ENCODE measurements at places on chromosomes 6 and 20. TPM values are rescaled to one million over a fixed set of nuclear protein-coding genes. Genes with fewer than 3 reads are reported as not detected.

GRCh38 chr20:31840906-31841816 is 4.2 kb downstream of the FOXS1 start:
- DNase-seq = peak; percentile 55

DNA sequence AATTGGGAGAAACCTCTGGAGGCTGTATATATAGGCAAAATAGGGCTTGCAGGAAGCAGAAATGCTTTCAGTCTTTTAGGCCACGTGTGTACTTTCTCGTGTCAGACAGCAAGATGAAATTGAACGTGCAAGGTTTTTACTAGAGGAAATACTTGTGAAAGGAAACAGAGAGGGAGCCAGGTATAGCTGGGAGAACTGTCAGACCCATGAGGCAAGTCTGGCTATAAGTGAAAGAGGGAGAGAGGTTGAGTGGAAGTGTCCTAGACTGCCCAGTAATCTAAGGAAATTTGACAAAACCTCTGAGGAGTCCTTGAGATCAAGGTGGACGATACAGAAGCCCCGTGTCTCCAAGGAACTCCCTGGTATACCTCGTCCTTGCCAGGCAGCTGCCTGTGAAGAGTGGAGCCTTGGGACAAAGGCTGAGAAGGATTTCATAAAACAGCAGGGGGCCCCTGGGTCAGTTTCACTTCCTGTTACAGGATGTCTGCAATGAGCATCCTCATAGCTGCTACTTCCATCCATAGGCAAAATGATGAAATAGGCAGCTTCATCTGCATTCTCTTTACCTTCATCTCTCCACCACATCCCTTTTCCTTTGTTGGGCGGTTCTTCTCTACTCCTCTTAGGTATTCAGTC is 114.4 kb upstream of the MAP3K7 start:
- DNase-seq = peak; percentile 23

SLC22A7 gene
- total RNA-seq = not detected

TINAG gene
- not detected for total RNA-seq

CENPW gene
- 80.8 TPM for total RNA-seq

DNA sequence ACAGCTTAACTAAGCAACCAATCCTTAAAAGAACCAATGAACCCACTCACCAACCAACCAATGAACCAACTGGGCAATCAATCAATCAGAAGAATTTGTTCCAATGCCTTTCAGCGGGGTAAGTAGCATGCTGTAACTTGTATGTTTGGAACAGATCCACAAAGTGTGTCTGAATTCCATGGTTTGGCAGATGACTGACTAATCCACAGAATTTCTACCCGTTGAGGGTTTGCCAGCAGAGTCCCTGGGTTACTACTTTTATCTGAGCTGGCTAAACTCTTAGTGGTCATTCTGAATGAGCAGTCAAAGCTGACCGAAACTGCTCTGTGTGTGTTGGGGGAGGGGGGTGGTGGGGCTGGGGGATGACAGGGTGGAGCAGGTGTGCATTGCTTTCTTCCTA is 125.0 kb upstream of the JAG1 start:
- no peak for DNase-seq

DNA sequence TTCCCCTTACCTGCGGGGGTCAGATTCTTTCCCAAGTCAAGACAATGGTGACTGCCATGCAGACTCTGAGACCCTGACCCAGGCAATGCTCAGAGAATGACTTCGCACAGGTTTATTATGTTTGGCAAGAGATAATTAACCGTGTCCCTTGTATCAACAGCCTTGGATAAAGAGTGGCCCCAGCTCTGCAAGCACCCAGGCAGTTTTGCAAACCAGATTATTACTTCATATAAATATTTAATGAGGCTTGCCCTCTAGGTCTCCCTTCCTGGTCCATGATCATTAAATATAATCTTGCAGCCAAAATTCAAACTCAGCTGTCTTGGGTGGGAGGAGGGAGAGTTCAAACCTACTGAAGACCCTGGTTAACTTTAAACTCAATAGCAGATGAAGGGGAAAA is 156.5 kb downstream of the ANKRD60 start:
- no peak for DNase-seq

GRCh38 chr6:112259337-112259675 is 4.9 kb upstream of the LAMA4 start:
- DNase-seq = no peak

GRCh38 chr20:62282103-62282502 is 20.7 kb upstream of the ADRM1 start:
- no peak for DNase-seq

DNMT3B gene
- total RNA-seq = 3.7 TPM

DNA sequence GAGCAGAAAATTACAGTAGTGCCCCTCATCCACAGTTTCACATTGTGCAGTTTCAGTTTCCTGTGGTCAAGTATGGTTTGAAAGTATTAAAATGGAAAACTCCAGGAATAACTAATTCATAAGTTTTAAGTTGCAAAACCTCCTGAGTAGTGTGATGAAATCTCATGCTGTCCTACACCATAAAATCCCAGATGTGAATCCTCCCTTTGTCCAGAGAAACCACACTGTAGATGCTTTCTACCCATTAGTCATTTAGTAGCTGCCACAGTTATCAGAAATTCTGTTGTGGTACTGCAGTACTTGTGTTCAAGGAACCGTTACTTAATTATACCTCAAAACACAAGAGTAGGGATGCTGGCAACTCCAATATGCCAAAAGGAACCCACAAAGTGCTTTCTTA is 74.7 kb downstream of the PTCHD4 start:
- no peak for DNase-seq

- peak; percentile 29 for DNase-seq
Measured at GRCh38 chr6:16713597-16713996, 47.7 kb downstream of the ATXN1 start.

DNA sequence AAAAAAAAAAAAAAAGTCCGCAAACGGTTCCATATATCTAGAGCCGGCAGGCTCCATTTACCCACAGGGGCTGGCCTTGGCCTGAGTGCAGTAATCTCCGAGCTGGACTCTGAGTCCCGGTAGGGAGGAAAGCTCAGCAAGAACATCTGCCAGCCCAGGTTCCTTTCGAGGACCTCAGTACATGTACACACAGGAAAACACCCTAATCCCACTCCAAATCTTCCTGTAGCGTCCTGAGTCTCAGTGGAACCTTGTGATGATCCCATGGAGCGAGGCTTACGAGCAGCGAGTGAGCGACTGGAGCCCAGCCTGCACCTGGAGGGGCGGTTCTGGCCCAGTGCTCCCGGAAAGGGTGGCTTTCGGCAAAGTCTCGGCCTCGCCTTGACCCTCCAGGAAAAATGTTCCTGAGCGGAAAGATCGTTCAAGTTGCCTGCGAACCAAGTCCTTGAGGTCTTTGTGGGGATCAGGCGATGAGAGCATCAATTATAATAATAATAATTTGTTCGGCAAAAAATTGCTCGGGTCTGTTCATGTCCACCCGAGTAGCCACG is 32.1 kb downstream of the PRSS16 start:
- peak; percentile 33 for DNase-seq

SLC13A3 gene
- 0.11 TPM for total RNA-seq

TULP1 gene
- total RNA-seq = not detected

- peak; percentile 68 for DNase-seq
Measured at GRCh38 chr6:156977527-156978291, 200.5 kb downstream of the ARID1B start.

- DNase-seq = no peak
Measured at GRCh38 chr6:167751579-167752115, 75.1 kb upstream of the AFDN start.

- DNase-seq = no peak
Measured at GRCh38 chr6:17225767-17226630, 55.2 kb upstream of the RBM24 start.

- DNase-seq = no peak
Measured at GRCh38 chr6:22519237-22519636, 50.1 kb upstream of the HDGFL1 start.

BCL2L1 gene
- total RNA-seq = 49.1 TPM

DNA sequence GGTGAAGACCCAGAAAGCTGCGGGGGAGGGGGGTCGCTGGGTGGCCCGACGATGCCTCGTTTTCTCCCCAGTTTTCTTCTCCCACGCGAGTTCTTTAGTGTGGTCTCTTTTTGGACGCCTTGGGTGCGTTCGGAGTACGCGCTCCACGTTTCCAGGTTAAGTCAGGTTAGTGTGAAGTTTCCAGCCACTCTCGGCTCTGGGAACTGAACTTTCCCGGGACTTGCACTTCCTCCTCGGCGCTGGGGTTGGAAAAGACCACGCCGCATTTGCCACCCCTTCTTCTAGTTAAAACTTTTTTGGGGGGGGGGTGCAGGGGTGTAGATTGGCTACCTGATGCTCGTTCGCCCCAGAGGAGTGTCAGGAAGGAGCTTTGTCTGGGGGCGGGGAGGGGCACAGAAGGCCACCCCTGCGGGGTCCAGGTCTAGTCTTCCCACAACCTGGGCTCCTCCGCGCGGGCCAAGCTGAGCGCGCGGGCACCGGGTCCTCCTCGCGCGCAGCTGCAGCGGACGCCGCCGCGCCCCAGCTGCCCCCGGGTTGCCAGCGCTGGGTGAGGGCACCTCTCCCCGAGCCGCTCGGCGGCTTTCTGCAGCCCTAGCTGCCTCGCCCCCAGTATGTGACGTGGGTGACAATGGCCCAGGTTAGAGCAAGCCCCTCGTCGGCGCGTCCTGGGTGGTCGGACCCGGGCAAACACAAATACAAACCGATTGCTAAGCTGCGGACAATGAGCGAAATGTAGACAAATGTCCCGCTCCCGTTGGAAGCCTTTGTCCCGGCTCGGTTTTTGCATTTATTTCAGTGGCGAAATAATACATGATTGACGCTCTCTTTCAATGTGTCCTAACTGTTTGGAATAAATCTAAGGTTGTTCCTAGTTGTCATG is 1.7 kb upstream of the NKX2-2 start:
- peak; percentile 37 for DNase-seq

DNA sequence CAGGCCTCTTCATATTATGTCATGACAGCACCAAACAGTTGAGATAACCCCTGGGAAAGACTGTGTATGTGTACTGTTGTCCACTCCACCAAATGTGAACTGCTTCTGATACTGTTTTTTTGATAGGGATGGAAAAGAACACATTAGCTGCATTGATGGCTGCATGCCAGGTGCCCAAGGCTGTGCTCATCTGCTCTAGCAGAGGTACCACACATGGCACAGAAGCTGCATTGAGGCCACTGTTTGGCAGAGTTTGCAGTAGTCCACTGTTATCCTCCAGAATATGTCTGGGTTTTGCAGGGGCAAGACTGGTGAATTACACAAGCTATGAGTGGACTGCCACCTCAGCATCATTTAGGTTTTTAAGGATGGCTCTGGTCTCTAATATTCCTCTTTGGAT is 28.2 kb upstream of the ELMO2 start:
- no peak for DNase-seq

CLPSL1 gene
- total RNA-seq = not detected

DNA sequence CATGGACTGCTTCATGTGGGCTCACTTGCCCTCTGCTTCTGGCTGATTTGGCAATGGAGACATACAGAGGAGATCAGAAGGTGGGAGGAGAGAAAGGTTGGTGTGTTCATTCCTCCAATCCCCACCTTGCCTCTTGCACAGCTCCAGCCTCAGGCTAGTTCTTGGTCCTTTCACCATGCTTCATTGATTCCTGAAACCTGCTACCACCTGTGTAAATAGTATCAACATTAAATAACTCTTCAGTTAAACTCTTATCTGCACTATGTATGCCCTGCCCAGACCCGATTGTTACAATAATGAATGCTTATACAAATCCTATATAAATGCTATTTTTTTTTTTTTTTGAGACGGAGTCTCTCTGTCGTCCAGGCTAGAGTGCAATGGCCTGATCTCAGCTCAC is 174.5 kb downstream of the CD83 start:
- no peak for DNase-seq

TMEM244 gene
- total RNA-seq = 2.7 TPM

ID1 gene
- 411 TPM for total RNA-seq

DNA sequence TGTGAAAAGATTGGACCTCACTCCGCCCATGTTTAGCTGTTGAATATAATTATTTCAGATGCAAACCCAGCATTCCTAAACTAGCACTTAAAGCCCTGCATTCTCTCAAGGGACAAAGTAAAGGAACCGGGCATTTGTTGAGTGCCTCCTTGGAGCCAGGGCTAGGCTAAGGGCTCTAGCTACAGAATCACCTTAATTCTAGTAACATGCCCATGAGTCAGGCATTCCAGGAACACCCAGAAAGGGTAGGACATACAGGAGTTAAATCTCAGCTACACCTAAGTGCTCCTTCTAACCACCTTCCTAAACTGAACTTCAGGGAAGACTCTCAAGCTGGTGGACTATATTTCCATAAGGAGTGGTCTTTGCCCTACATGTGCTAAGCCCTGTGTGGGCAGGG is 89.4 kb downstream of the SLC24A3 start:
- no peak for DNase-seq

- DNase-seq = no peak
Measured at GRCh38 chr6:11253594-11253993, 21.1 kb upstream of the NEDD9 start.

ME1 gene
- 19.9 TPM for total RNA-seq

- DNase-seq = no peak
Measured at GRCh38 chr6:15279047-15279661, 33.3 kb downstream of the JARID2 start.

MRPS10 gene
- total RNA-seq = 95.7 TPM

ENPP4 gene
- 19.6 TPM for total RNA-seq

FRK gene
- 0.57 TPM for total RNA-seq

GRCh38 chr20:1474817-1475603 is 8.4 kb upstream of the NSFL1C start:
- no peak for DNase-seq

DNA sequence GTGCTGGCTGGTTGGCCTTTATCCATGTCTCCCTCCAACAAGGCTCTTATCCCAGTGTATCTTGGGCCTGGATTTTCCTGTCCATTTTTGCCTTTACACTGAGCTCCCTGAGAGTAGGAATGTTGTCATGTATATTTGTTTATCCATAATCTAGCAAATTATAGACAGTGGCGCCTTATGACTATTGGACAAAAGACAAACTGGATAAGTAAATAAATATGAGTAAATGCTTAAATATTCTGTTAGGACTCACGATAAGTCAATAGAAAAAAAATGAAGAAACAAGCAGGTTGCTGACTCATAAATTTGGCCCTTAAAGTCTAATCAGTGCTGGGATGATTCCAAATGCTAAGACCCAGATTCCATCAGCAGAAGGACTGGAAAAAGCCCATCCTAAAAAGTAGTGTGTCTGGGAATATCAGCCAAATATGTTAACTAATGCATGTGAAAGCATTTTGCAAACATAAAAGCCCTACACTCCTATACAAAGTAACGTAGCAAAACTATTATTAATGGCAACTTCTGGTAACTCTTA is 55.0 kb upstream of the PCSK2 start:
- DNase-seq = no peak

- no peak for DNase-seq
Measured at GRCh38 chr20:10984294-10984693, 310.5 kb upstream of the JAG1 start.

GRCh38 chr20:49149281-49150045 is 38.7 kb downstream of the STAU1 start:
- DNase-seq = no peak

DNA sequence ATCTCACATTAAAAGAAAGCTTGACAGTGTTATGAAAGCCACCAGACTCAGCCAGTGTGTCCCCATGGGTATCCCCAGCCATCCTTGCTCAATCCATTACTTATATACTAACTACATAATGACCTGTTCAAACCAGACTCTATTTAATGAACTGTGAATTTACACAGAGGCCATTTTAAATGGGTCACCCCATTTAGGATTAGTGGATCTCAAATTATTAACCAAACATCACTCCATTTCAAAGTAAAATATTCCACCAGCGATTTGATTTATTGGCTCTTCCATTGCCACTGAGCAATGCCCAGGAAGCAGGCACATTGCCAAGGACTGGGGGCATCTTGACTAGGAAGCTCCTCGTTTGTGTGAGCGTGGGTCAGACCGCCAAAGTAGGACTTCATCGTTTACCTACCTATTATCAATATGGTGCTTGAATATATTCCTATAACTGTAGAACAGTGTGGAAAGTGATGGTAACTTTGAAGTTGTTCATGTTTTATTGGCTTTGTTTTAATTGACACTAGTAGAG is 15.5 kb upstream of the NPEPL1 start:
- DNase-seq = no peak
